ENCODE measurements at places on chromosomes 16 and 17.
A peak's percentile ranks its signal among the peaks of the same experiment; 100 is the strongest.

GRCh38 chr16:85800321-85800669, 800 bp downstream of the COX4I1 start:
- no peak for DNase-seq

- no peak for DNase-seq
These were observed 50.9 kb upstream of the MTSS2 start for GRCh38 chr16:70736465-70737376.

DNA sequence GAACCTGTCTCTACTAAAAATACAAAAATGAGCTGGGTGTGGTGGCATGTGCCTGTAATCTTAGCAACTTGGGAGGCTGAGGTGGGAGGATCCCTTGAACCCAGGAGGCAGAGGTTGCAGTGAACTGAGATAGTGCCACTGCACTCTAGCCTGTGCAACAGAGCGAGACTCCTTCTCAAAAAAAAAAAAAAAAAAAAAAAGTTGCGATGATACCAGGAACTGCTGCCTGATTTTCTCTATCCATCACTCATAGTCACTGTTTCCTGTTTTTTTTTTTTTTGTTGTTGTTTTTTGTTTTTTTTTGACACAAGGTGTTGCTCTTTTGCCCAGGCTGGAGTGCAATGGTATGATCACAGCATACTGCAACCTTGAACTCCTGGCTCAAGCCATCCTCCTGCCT, 59.2 kb downstream of the ABCC1 start:
- DNase-seq = no peak

GRCh38 chr17:10135539-10136257, 62.7 kb downstream of the GAS7 start:
- DNase-seq = peak; percentile 38

DNA sequence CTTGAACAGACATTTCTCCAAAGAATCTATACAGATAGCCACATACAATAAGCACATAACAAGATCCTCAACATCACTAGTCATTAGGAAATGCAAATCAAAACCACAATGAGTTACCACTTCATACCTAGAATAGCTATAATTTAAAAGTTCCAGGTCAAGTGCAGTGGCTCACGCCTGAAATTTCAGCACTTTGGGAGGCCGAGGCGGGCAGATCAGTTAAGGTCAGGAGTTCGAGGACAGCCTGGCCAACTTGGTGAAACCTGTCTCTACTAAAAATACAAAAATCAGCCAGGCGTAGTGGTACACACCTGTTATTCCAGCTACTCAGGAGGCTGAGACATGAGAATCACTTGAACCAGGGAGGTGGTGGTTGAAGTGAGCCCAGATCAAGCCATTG, 19.9 kb downstream of the RANBP10 start:
- DNase-seq = no peak

DNA sequence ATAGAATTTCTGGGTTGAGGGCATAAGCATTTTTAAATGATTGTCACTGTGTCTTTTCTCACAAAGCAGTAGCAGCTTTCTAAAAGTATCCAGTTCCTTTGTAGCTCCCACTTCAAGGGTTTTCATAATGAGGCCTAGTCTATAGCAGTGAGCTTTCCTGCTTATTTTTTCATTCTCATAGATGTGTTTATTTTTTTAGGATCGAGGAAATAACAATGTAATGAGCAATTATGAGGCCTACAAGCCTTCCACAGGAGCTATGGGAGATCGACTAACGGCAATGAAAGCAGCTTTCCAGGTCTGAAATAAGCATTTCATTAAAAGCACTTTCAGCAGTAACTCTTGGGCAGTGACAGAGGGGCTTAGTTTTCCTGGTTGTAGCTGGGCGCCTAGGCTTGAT, 10.6 kb upstream of the PSMC5 start:
- DNase-seq = no peak

DNA sequence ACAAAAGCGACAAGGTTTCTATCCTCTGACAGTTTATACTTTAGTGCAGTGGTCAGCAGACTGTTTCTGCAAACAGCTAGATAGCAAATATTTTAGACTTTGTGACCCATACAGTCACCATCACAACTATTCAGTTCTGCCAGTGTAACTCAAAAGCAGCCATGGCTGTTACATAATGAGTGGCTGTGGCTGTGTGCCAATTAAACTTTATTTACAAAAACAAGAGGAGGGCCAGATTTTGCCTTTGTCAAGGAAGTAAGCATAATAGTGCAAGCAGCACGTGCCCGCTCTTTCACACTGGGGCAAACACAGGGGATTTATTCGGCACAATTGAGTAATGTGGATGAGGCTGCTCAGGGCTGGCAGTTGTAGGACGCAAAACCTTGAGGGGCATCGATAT, 551.5 kb downstream of the MAF start:
- no peak for DNase-seq

- DNase-seq = peak; percentile 48
These were observed 68.8 kb downstream of the ABR start for GRCh38 chr17:1110862-1111598.

- DNase-seq = no peak
These were observed 160.6 kb downstream of the CYLD start for GRCh38 chr16:50902457-50902856.

DNA sequence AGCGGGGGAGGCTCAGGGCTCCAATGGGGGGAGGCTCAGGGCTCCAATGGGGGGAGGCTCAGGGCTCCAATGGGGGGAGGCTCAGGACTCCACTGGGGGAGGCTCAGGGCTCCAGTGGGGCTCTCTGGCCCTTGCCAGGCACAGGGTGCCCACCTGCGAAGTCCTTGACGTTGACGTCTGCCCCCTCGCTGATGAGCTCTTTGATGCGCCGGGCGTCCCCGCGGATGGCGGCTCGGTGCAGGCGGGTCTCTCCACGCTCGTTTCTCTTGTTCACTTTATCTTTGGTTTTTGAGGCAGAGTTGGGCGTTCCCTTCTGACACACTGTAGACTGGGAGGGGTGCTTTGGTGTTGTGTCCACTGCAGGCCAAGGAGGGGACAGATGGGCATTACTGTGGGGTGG, 73.0 kb downstream of the ZNF778 start:
- no peak for DNase-seq

GRCh38 chr17:80419255-80419654, 4.3 kb downstream of the ENDOV start:
- no peak for DNase-seq

DNA sequence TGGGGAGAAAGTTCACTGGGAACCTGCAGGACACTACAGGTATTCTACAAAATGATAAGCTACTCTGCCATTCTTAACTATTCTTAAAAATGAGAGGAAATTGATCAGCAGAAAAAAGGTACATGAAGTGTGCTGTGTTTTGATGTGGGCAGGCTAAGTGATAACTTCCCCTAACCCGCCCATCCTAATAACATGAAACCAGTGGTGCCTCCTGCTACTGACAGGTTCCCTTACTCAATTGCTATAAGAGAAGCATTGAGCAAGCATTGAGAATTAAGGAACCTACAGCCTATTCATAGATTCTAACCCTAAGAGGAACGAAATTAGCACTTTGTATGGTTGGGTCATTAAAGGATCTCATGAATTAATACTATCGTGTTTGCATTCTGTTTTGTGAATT, 18.9 kb downstream of the XYLT1 start:
- no peak for DNase-seq

DNA sequence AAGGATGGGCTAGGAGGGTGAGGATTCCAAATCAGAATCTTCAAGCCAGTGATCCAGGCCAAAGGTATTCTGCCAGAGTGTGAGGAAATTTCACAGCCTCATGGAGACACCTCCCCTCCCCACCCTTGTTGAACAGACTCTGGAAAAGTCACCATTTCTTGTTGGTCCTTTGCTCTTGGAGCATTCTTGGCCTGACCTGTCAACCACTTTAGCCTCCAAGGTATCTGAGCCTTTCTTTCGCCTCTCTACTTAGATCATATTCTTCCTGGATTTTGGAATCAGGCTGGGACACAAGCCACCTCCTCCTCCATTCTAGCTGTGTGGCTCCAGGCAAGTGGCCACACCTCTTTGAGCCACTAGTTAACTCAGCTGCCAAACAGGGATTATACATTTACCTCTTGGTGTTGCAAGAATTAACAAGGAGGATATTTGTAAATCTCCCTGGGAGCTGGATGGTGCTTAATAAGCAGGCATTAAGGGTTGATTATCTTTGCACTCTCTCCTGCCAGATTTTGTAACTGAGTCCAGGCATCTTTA, 193.5 kb downstream of the WWOX start:
- no peak for DNase-seq

GRCh38 chr17:79444198-79444597, 166.7 kb downstream of the RBFOX3 start:
- DNase-seq = no peak

GRCh38 chr17:9444687-9445086, 130.9 kb downstream of the STX8 start:
- no peak for DNase-seq

GRCh38 chr17:76019833-76020467, 7.2 kb downstream of the EVPL start:
- DNase-seq = no peak

DNA sequence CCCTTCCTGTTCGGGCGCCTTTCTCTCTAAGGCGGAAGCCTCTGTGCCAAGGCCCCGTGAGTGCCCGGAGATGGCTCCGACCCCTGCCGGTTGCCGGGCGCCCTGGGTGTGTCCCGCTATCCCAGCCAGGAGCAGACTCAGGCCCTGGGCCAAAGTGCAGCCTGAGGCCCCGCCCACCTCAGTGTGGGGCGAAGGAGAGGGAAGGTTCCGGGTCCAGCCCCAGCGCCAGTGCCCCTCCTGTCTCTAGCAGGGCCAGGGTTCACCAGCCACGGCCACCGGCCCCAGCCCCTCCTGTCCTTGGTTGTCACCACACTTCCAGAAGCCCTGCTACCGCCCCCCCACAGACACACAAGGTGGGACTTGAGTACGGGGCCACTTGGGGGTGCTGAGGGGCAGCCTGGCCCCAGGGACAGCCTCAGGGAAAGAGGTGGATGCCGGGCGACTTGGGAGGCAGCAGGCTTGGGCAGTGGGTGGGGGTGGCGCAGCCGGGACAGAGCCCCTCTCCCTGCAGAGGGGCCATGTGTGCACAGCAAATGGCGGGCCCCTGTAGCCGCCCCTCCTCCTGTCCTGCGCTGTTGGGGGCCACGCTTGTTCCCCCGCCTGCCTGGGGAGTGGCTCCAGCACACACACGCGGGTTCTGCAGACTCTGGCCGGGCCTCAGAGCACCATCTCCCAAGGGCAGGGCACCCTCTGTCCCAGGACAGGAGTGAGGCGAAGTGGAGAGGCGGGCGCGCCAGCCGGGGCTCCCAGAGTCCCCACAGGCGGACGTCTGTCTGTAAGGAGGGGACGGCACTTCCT, 6.0 kb downstream of the C1QTNF8 start:
- DNase-seq = no peak

- DNase-seq = no peak
These were observed 2.9 kb downstream of the ORAI3 start for GRCh38 chr16:30951750-30952149.

- DNase-seq = no peak
These were observed 525.8 kb upstream of the GOT2 start for GRCh38 chr16:59259950-59260319.

Measured in BJ (cell line).